ENCODE measurements at places on chromosomes 16 and 17.

DNA sequence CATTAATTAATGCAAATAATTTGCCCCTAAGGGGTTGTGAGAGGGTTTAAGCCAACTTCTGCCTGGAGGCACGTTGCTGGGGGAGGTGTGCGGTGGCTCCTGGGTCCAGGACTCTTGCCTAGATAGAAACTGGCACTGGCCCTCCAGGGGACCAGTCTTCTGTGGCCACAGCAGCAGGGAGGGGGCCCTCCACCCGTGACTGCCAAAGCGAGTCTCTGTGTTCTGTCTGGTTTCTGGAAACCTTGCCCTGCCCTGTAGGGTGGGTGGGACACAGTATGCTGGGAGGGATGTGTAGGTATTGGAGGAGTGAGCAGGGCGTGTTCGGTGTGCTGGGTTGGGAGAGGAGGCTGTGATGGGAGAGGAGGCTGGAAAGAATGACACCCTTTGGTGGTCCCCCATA is 78.8 kb downstream of the TBC1D16 start:
- no peak for DNase-seq

DNA sequence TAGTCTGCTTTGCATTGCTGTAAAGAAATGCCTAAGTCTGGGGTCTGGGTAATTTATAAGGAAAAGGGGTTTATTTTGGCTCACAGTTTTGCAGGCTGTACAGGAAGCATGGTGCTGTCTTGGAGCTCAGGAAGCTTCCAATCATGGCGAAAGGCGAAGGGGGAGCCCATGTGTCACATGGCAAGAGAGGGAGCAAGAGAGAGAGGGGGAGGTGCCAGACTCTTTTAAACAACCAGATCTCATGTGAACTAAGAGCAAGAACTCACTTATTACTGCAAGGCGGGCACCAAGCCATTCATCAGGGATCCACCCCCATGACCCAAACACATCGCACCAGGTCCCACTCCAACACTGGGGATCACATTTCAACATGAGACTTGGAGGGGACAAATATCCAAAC is 148.2 kb upstream of the HS3ST2 start:
- no peak for DNase-seq

- peak; percentile 89 for DNase-seq
Measured at GRCh38 chr16:67993207-67994039, 5.9 kb downstream of the DPEP2 start.

DNA sequence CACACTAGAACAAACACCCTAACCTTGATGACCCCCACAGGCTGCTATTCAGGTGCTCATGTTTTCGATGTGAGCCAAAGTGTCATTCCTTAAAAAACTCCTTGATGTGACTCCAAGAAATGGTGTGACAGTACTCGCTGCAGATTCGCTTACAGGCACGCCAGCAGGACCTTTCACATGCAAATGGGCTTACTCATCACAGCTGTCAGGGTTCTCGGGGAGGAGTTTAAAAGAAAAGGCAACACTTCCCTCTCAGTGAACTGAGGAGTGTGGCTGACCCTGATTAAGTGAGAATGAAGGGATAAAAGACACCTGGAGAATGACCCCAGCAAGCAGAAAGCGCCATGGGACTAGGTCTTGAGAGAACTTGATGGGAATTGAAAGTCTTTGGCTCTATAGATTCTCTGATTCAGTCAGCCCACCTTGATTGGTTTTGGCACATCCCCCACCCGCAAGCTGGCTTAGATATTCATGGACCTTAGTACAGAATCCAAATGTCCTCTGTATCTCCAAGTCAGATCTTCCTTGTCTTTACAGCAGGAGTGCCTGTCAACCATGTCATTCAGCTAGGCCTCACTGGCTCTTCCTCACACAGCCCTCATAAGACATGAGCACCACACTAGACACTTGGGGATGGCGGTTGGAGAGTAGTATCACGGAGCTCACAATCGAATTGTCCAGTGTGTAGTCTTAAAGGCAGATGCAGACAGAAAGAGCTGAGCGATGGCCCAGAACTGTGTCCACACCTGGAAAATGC is 82.6 kb downstream of the HIC1 start:
- DNase-seq: no peak

GRCh38 chr16:73434621-73435020 is 386.7 kb upstream of the ZFHX3 start:
- DNase-seq: no peak

DNA sequence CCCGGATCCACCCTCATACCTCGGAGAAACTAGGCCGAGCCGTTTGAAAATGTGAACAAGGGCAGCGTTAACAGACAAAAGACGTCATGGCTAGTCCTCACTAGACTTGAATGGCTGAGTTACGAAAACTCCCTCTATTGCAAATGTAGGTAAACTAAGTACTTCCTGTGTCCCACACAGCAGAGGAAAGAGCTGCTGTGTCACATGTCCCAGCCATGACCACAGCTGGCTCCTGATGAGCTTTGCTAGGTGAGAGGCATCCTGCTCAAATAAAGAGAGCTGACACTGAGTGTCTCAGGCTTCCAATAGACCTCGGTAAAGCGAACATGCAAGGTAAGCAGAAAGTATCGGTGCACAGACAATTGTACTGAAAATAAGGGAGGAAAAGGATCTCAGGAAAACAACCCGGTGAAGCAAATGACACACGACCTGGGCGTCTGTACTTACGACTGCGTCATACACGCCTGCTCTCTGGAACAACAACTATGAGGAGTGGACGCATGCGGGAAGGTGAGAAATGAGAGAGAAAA is 26.0 kb downstream of the TMEM204 start:
- no peak for DNase-seq

DNA sequence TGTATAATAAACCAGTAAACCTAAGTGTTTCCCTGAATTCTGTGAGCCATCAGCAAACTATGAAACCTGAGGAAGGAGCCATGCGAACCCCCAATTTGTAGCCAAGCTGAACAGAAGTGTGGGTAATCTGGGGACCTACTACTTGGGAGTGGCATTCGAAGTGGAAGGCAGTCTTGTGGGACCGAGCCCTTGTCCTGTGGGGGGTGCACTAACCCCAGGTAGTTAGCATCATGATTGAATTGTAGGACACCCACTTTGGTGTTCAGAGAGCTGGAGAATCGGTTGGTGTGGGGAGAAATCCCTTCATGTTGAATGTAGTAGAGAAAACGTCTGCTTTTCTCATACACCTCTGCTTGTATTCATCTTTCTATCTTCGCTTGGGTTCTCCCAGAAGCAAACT is 79.7 kb upstream of the CPHXL start:
- DNase-seq: no peak

DNA sequence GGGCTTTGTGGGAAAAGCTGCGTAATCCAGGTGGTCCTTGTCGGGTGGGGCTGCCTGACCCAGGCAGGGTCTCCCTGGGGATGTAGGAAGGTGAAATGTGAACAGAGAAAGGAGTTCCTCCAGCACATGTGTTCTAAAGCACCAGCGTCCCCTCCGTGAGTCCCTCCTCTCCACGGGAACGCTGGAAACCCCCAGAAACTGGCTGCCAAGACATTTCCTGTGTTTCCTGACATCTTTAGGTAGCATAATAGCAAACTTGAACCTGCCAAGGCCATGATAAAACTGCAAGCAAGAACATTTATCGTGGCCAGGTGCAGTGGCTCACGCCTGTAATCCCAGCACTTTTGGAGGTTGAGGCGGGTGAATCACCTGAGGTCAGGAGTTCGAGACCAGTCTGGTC is 12.6 kb upstream of the PYDC1 start:
- DNase-seq: no peak

GRCh38 chr16:61820398-61820797 is 215.8 kb downstream of the CDH8 start:
- no peak for DNase-seq

- DNase-seq: no peak
Measured at GRCh38 chr16:51201604-51202003, 50.5 kb upstream of the SALL1 start.

- no peak for DNase-seq
Measured at GRCh38 chr16:88655733-88656281, 5.0 kb upstream of the CYBA start.

DNA sequence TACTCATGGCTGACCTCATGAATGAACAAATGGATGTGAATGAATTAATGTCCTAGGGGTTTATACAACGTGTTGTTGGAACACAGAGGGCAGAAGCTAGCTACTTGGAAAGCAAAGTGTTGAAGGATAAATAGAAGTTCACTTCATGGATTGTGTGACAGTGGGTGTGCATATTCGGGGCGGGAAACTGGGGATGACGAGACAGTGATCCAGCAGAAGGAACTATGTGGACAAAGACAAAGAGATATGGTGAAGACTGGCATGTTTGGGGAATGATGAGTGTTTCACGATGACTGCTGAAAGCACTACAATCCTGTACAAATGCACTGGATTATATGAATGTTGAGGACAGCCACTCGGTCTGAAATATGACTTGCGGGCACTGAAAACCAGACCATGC is 250.5 kb upstream of the C16orf82 start:
- DNase-seq: no peak

- no peak for DNase-seq
Measured at GRCh38 chr17:81471818-81472456, 40.7 kb downstream of the ACTG1 start.

DNA sequence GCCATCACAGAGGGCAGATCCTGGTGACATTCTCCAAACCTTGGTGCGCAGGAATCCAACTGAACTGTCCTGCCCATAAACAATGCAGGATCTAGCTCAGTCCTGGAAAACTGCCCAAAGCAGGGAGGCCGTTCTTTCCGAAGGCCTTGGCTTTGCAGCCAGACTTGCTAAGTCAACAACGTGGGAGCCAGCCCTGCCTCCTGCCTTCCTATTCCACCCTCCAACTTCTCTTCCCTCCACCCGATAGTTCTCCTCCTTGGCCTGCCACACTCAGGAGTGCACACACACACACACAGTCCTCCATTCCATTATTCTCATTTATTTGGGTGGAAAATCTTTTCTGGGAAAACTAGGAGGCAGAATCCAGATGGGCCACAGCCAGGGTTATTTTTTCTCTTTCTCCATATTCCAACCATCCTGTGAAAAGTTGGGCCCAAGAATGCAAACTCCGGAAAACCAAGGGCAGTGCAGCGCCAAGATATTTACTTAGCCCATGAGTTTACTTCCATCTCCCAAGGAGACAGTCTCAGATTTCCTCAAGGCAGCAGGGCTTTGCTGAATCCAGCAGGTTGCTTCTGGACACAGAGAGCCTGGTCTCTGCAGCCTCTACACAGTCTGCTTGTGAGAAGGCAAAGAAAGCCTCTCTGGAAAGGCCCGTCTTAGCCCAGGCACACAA is 15.8 kb downstream of the COPRS start:
- no peak for DNase-seq

DNA sequence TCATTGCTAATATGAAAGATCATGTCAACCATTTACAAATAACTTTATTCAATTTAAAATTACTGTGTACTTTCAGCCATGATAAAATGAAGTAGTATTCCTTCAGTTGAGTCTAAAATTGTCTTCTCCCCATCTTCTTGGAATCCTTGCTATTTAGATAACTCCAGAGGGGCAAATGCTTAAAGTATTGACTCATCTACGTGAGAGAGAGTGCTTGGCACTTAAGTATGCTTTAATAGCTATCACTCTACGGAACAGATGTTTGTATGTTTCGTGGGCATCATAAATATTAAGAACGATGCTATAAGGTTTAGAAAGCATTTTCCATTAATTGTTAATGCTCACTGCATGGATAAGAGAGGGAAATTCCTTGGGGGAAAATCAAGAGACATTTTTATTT is 69.3 kb upstream of the MED13 start:
- DNase-seq: no peak

GRCh38 chr17:72264682-72265405 is 144.0 kb downstream of the SOX9 start:
- DNase-seq: no peak

DNA sequence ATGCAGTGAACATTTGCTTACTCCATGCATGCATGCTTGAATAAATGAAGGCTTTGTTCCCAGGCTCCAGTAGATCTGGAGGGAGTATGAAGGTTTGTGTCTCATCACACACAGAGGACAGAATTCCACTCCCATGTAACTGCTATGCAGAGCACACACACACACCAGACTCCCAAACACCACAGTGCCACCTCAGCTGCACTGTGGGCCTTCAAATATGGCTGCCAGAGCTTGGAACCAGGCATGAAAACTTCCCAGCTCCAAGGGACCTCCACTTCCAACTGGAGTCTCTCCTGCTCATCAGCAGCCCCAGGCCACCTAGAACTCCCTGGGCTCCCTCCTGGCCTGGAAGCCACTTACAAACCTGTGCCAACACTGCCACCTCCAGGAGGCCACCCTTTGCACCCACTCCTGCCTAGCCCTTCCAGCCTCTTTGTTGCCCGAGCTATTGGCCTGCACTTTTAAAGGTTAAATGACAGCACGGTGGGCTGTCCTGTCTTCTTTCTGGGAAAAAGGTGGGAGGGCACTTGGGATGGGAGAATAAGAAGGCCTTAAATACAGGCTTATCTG is 151.2 kb downstream of the ZNF423 start:
- peak; percentile 40 for DNase-seq

GRCh38 chr17:32311028-32311536 is 30.9 kb downstream of the C17orf75 start:
- DNase-seq: no peak

- DNase-seq: no peak
Measured at GRCh38 chr16:80144191-80144590, 396.6 kb upstream of the DYNLRB2 start.

DNA sequence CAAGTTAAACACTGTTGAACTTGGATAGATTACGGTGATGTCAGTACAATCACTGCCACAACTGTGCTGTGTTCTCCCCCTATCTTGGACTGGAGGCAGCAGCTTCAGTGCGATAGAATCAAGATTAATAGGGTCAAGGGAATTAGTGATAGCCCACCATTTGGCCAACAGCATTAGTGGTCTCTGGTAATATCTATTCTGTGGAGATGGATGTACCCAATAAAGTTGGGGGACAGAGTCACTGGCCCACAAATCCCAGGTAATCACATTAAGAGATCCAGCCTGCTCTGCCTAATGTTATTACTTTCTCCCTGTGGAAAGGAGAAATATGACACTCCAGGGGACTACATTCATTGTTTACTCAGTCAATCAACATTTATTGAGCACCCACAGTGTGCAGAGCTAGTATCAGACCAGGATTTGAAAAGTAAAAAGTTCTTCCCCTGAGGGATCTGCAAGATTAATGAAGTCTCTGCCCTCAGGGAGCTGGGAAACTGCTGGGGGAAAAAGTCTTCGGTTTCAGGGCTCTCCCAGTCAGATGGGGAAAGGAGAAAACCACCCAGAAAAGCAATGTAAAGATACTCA is 23.6 kb upstream of the ATP5MC1 start:
- DNase-seq: no peak

GRCh38 chr16:13528691-13529090 is 391.3 kb upstream of the ERCC4 start:
- no peak for DNase-seq

DNA sequence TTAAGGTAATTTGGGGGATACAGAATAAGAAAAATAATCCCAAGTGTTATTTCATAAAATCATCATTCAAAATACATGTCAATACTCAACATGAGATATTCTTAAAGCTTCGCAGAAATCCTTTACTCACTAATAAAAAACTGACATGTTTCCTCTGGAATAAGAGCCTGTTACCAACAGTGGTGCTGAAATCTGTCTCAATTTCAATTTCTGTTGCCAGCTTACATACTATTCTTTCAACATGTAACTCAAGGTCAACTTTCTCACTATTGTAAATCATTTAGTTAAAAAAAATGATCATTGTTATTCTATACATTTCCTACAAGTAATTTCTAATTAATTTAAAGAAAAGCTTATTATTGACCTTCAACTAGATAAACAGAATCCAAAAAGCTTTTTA is 67.9 kb downstream of the CEP95 start:
- DNase-seq: no peak

Measured in RPMI8226 (cell line).